ENCODE measurements at places on chromosomes 3 and 15. TPM values are rescaled to one million over a fixed set of nuclear protein-coding genes. Genes with fewer than 3 reads are reported as not detected.

GRCh38 chr3:160904691-160905090 is 148.7 kb downstream of the PPM1L start:
- no peak for DNase-seq

DNA sequence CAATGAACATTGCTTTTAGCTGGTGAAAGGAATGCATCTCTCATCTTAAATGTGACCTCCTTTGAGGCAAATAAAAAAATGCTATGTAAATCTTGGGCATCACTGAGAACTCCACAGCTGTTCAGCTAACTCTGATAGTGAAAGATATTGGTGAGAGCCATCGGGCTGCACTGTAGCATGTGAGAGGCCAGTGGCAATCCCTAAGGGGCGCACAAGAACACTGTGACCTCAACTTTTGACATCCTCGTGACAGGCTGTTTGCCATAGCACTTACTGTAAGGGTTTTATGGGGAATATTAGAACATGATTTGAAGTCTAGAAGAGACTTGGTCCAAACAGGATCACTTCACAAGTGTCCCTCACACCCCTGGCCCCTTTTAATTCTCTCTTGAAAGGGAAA is 697.9 kb downstream of the MCTP2 start:
- DNase-seq, result no peak

DNA sequence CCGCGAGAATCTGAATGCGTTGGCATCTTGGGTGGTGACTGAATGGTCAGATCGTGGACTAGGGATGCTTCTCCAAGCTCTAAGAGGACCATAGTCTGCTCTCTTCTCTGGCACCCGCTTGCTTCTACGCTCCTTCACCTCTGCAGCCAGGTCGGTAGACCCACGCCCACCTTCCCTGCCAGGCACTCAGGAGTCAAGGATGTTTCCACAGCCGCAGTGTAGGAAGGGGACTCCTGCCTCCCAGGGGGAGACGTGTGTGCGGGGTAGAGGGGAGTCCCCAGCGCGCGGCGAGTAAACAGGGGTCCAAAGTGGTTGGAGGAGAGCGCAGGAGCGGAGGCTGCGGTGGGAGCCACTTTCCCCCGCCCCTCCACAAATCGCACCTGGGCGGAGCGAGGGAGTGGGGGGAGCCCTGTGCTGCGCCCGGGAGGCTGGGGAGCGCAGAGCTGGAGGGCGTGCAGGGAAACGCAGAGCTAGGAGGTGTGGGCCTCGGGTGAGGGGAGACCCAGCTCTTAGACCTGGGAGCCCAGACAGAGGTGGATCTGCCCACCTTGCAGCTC is 1.7 kb downstream of the LRRC3B start:
- DNase-seq, result peak; percentile 20

GRCh38 chr3:180383332-180384020 is 218.5 kb upstream of the TTC14 start:
- no peak for DNase-seq

- peak; percentile 5 for DNase-seq
Measured at GRCh38 chr3:30076899-30077298, 529.5 kb upstream of the TGFBR2 start.

Gene NRG4
- 0.09 TPM for total RNA-seq

DNA sequence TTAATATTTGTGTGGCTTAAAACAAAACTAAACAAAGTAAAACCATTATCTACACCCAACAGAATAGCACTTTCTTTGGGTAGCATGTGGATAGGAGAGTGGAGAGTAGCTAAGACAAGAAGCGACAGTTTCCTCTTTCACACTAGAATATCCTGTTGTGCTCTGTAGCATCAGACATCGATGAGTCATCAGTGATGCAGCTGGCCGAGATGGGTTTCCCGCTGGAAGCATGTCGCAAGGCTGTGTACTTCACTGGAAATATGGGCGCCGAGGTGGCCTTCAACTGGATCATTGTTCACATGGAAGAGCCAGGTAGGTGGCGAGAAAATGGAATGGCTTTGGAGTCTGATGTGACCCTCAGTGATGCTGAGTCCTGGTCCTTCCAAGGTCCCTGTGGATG is 108.1 kb downstream of the USP13 start:
- DNase-seq, result no peak

DNA sequence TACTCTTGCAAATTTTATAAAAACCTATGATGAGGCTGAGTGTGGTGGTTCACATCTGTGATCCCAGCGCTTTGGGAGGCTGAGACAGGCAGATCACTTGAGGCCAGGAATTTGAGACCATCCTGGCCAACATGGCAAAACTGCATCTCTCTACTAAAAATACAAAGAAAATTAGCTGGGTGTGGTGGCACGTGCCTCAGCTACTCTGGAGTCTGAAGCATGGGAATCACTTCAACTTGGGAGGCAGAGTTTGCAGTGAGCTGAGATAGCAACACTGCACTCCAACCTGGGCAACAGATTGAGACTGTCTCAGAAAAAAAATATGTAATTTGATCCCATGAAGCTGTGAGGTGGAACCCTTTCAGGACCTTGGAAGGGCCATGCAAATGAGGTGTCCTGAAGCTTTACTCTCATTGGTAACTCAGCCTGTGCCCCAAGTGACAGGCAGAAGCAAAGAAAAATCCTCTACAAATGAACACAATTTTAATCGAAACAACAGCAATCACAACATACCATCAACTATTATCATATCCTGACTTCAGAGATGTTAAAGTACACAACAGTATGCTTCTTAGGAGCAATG is 84.6 kb upstream of the CDV3 start:
- peak; percentile 48 for DNase-seq

Gene PCSK6
- total RNA-seq, result 10.5 TPM

DNA sequence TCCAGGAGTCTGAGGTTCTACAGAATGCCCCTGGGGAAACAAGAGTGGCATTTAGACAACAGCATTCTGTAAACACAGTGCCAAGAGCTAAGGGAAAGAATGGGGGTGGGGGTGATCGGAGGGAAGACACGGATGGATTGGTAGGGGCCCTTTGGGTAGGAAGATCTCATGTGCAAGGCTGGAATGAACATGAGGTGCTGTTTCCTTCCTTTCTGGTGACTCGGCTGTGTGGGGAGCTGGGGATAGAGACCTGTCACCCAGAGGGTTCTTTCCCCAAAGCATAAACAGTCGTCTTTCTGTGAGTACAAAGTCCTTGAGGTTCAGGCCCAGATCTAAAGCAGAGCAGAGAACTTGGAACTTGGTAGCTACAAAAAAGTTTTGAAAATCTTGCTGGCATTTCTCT is 11.7 kb downstream of the TPM1 start:
- no peak for DNase-seq

DNA sequence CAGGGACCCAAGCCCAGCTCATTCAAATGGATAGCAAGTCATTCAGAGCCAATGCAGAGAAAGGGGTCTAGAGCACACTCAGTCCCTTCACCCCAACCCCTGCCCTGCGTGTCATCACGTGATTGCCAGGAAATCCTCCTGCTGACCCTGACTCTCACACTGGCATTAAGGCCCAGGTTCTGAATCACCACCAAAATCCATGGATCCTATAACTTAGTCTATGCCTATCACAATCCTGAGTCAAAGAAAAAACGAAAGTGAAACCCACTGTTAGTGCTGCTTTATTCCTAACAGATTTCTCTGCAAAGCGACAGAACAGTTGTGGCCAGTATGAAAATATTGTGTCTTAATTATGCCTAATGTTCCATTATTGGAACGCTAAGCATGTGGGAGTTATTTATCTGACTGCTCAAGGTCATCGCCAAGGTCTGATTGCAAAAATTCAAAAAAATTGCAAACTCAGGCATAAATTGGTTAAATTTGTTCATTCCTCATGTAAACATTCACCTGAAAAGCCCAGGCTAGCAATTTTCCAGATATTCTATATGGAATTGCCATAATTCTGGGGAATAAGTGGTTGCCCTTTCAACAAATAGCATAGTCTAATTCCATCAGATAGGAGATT is 108.7 kb upstream of the EIF1B start:
- DNase-seq, result no peak

DNA sequence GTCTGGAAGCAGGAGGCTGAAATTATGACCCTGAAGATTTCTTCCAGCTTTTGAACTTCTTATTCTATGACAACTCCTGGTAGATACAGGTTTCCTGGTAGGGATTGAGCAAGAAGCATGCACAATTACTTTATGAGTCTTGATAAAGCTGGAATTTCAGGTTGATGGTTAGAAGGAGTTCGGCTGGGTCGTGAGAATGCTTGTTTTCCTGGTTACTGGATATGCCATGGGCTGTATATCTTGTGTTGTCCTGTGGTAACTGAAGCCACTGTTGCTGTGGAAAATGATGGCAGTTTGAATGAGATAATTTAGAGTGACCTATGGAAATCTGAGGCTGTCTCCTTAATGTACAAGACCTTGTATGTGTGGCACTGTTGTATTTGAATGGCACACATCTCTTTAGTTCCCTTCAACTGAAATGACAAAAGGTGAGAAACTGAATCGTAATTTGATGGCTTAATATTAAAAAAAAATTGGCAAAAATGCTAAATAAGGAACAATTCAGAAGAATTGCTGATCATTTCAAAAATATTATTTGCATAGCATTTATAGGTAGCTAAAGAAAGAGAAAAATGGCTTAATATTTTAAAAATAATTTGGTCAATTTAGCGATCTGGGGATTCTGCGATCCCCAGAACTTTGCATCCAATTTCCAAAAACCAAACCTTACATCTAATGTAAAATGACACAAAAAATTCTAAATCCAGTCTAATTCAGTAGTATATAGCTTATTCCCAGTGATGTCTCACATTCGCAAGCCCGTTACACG is 1.1 kb upstream of the UBE2E1 start:
- no peak for DNase-seq

DNA sequence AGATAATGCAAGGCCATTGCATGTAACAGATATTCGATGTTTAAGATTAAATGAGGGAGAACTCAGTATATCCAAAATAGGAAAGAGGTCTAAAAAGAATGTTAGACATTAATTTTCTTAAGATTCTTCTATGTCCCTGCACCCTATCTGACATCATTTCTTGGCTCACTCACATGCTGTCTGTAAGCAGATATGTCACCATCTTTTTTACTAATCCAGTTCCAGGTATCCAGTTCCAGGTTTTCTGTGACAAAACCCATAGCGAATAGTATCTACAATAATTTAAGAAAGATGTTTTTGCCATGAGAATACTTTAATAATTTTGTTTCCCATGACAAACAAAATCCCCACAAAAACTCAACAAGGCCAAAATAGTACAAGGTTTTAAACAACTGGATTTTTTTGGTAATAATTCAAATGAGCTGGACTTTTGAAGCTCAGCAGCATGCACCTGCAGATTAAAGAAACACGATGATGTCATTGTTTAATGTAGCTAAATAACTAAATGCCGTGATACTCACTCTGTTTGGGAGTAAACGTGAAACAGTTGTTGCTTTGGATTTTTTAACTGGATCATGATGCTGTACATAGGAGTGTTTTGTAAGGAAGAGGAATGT is 867.6 kb downstream of the EPHA3 start:
- DNase-seq, result peak; percentile 88

GRCh38 chr15:27499719-27500118 is 528.7 kb downstream of the GABRG3 start:
- DNase-seq, result no peak
